ENCODE measurements at places on chromosomes 6 and 20.

- no peak for DNase-seq
Measured at GRCh38 chr20:36741072-36741471, 4.8 kb downstream of the NDRG3 start.

GRCh38 chr6:57183336-57183735 is 11.2 kb downstream of the BAG2 start:
- no peak for DNase-seq

GRCh38 chr6:33993091-33993490 is 152.8 kb downstream of the GRM4 start:
- no peak for DNase-seq

GRCh38 chr20:37426106-37426505 is 80.2 kb downstream of the SRC start:
- DNase-seq, result no peak

- no peak for DNase-seq
Measured at GRCh38 chr6:161369339-161369738, 95.5 kb upstream of the AGPAT4 start.

- no peak for DNase-seq
Measured at GRCh38 chr6:37052027-37052628, 46.7 kb downstream of the FGD2 start.

Measured in fibroblast of skin of left biceps (primary cell).